Right lung (tissue), 10 donors: ENCODE measurements at places on chromosomes 1 and 21. TPM values are rescaled to one million over a fixed set of nuclear protein-coding genes. Genes with fewer than 3 reads are reported as not detected.

- no peak for DNase-seq
Observed at GRCh38 chr1:26696654-26697430, 1.0 kb downstream of the ARID1A start.

DNA sequence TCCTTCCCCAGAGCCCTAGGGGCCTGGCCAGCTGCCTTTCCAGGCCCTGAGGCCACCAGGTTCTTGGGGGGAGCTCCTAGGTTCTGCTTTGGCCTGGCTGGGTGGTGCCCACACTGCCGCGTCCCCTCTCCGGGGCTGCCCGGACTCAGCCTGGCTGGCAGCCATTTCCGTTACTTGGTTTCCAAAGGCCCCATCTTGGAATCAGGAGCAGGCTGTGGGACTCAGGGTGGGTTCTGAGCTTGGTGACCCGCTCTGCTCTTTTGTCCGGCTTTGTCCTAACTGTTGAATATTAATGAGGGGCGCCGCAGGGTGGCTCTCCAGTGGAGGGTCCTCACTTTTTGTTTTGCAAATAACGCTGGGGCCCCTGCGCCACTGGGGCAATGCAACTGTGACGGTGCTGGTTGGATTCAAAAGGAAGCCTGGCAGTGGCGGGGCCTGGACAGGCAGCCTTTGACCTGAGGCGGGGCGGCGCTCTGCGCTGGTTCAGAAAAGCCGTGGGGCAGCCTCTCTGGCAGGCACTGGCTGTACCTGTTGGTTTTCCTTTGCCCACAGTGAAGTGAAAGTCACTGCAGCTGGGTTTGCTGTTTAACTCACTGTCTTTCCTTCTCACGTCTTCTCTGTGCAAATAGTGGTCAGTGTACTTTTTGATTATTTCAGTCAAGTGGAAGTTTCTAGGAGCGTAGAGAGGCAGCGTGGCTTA lies 20.2 kb downstream of the SKI start:
- DNase-seq: no peak

- no peak for DNase-seq
Observed at GRCh38 chr21:40847951-40848350, 993 bp upstream of the DSCAM start.

GRCh38 chr1:46133181-46133658 lies 791 bp upstream of the PIK3R3 start:
- DNase-seq: no peak

- no peak for DNase-seq
Observed at GRCh38 chr1:42184616-42185015, 20.1 kb upstream of the GUCA2A start.

The ACOT11 gene
- 12.2 TPM for polyA plus RNA-seq

The ATP1A4 gene
- polyA plus RNA-seq: 0.24 TPM
